ENCODE measurements at places on chromosomes 1 and 21. TPM values are rescaled to one million over a fixed set of nuclear protein-coding genes. Genes with fewer than 3 reads are reported as not detected.

Gene KRTAP12-2
- not detected for total RNA-seq

Gene AADACL4
- not detected for total RNA-seq

Gene OR2M3
- not detected for total RNA-seq

Gene C1orf185
- total RNA-seq, result not detected

Gene MECR
- 24.2 TPM for total RNA-seq

Gene TNFAIP8L2
- total RNA-seq, result not detected

Gene S100PBP
- 7.9 TPM for total RNA-seq

Gene FAM72D
- total RNA-seq, result 1.8 TPM

Gene CFHR4
- total RNA-seq, result not detected

Gene VWA1
- total RNA-seq, result 232 TPM

Gene TENT5C
- total RNA-seq, result 0.13 TPM

Gene FAAH
- total RNA-seq, result 62.9 TPM

Gene IL10
- total RNA-seq, result not detected

Gene C8A
- not detected for total RNA-seq

Gene SEMA4A
- total RNA-seq, result 5.1 TPM

Gene MRTO4
- 94.9 TPM for total RNA-seq

Gene PGLYRP4
- not detected for total RNA-seq

Gene ARID4B
- total RNA-seq, result 30.0 TPM

Gene HSD3B1
- not detected for total RNA-seq
